Posterior vena cava (tissue), 2 donors: ENCODE measurements at places on chromosomes 2 and 18. TPM values are rescaled to one million over a fixed set of nuclear protein-coding genes. Genes with fewer than 3 reads are reported as not detected.

DNA sequence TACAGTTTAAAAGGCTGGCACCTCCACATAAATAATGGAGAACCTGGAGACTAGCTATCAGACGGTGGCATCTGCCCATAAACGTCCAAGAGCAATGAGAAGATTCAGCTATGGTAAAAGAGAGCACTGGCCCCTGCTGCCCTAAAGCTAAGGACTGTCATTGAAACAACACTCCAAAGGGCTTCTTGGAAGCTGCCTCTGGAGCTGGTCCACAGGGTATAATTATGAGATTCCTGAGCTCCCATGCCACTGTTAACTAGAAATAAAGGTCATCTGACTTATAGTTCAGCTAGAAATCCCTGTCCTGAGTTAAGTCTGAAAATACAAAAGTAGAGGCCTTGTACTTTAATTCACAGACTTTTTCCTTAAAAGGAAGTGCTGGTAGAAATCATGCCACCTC lies 39.9 kb upstream of the RBMS1 start:
- no peak for DNase-seq

The SERPINB13 gene
- total RNA-seq = not detected

The LYPD1 gene
- total RNA-seq = 0.33 TPM

DNA sequence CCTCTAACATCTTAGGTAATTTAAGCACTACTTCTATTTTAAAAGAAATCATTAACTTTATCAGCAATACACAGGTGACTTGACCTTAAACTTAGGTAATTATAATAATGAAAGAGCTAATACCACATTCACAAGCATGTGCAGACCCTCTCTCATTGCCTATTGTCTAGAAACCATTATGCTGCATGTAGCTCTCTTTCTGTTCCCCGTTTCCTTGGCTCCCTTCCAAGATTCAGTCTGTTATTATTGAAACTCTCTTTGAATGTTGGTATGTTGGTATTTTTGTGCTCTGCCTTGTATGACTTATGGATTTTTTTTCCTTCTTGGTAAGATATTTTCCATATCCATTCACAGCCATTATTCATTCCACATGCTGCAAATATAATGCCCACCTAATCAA lies 201.2 kb downstream of the CDCA7 start:
- no peak for DNase-seq

DNA sequence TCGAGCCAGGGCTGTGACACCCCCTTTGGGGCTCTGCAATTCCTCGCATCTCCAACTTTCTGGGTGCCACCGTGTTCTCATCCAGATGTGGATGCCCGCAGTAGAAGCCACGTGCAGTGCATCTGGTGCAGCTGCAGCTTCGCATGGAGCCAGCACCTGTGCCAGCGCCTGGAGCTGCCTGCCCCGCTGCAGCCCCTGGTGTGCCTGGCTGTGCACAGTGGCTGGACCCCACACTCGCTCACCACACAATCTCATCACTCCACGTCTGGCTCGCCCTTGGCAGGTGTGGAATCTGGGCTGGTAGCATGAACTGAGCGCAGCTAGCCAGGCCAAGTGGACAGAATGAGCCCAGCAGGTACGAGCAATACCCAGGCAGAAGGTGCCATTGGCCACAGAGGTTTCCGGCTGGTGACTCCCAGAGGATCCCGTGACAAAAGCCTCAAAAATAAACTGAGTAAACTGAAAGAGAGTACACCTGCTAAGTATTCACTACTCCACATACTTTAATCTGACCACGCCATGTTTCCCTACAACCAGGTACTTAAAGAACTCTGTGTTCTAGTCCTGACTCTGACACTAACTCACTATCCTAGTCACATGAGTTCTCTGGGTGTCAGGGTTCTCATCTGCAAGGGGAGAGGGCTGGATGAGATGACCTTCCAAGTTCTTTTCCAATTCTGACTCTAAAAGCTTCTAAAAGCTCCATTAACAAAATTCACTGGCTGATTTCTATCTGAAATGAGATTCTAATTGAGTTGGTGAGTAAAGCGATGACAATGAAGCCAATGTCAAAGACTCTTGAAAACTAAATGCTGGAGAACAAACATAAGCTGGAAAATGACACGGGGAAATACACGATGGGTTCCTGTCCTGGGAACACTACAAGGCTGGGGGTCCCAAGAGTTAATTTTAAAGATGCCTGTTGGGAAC lies 37.1 kb downstream of the RNF152 start:
- no peak for DNase-seq

The EN1 gene
- total RNA-seq = 4.0 TPM

The MROH2A gene
- not detected for total RNA-seq

- no peak for DNase-seq
Measured at GRCh38 chr2:110126086-110126773, 10.6 kb upstream of the MALL start.

GRCh38 chr18:45334191-45334590 lies 281.1 kb upstream of the SLC14A2 start:
- no peak for DNase-seq

The BOLL gene
- not detected for total RNA-seq

DNA sequence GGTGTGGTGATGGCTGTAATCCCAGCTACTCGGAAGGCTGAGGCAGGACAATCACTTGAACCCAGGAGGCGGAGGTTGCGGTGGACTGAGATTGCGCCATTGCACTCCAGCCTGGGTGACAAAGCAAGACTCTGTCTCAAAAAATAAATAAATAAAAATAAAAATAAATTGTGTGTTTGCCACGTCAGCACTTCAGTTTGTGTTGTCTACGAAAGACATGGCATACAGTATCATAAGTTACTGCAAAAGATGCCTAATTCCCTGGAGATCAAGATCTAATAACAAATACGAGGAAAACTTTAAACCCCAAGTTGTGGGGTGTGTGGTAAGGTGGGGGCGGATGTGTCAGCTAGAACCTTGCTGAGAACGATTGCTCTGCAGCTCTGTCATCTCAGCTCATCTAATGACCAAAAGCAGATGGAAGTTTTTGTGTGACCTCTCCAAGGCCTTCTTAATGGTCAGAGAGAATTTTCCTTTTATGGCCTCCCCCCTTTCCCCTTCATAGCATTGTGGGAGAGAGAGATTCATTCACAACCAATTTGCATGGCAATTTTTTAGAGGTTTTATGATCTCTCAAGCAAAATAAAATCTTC lies 11.3 kb downstream of the NPAS2 start:
- DNase-seq = no peak

The GKN1 gene
- total RNA-seq = not detected

GRCh38 chr2:65320042-65320725 lies 92.6 kb downstream of the ACTR2 start:
- no peak for DNase-seq

The FBXO48 gene
- 0.51 TPM for total RNA-seq

GRCh38 chr2:202818321-202818720 lies 53.2 kb downstream of the ICA1L start:
- DNase-seq = no peak

GRCh38 chr2:10278029-10278762 lies 24.5 kb upstream of the HPCAL1 start:
- DNase-seq = peak; percentile 93

DNA sequence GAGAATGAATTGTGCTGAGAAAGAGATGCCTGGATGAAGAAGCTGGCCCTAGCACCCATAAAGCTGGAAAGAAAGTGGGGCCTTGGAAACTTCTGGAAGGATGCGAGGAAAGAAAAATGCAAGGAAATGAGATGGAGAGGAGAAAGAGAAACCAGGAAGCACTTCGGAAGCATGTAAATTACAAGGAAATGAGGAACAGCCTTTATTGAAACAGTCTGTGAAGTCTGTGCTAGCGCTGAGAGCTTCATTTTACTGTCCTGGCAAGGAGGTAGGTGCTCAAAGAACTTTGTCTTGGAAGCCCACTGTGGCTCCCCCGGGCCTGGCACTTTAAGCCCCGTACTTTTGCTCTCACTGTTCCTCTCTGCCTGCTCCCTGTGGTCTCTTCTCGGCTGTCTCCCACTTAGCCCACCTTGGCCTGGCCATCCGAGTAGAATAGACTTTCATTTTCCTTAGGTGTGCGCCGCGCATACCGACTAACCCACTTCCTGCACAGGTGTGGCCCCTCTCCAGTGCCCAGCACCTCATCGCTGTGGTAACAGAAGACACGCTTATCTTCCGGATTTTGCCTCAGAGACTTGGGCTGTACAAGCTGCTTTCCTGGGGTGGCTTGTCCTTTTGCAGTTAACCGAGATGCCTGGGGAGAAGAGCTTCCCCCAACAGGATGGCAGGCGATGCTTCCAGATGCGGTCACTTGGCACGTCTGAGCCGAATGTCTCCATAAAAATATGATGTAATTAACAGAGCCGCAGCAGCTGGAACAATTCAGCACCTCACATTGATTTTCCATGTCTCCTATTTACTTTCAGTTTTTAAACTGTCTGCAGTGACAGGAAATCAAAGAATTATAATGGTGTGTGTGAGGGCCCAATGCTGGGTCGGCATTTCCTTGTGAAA lies 199.6 kb downstream of the HRH4 start:
- DNase-seq = peak; percentile 80

The HAAO gene
- 5.1 TPM for total RNA-seq

The ESPNL gene
- total RNA-seq = 0.24 TPM

- DNase-seq = no peak
Measured at GRCh38 chr2:207594264-207594663, 30.9 kb downstream of the METTL21A start.

The HOXD12 gene
- total RNA-seq = not detected

- no peak for DNase-seq
Measured at GRCh38 chr2:154978710-154979109, 280.2 kb downstream of the KCNJ3 start.

The KIF5C gene
- 0.95 TPM for total RNA-seq

DNA sequence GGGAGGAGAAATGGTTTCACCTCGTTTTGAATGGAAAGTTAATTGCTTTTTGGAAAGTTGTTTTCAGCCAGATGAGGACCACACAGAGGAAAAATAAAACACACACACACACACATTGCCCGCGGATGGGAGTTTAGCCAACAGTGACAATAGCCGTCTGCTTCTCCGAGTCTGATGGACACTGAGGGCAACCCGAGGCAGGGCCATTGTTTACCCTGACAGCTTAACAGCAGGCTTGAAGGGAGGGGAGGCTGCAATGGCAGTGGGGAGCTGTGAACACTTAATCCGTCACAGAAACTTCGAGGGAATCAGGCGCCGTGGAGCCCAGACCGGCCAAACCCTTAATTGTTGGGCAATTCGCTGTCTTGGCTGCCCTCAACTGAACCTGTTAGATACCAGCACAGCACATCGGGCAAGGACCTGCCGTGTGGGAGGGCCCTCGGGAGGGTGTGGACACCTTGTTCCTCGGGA lies 145.9 kb downstream of the ACKR3 start:
- no peak for DNase-seq

The YIPF4 gene
- 42.2 TPM for total RNA-seq

The PLCL1 gene
- total RNA-seq = 7.5 TPM

DNA sequence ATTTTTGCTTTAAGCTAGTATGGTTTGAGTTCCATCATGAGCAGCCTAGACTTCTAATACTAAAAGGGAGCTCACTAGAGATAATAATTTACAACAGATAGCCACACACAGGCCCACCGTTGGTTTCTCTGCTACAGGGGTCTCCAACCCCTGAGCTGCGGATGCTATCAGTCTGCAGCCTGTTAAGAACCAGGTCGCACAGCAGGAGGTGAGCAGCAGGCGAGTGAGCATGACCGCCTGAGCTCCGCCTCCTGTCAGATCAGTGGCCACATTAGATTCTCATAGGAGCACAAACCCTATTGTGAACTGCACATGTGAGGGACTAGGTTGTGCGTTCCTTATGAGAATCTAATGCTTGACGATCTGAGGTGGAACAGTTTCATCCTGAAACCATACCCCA lies 150.6 kb downstream of the HRH4 start:
- DNase-seq = no peak

- no peak for DNase-seq
Measured at GRCh38 chr18:45040879-45041278, 360.2 kb downstream of the SETBP1 start.
